Putamen (tissue), 1 donor: ENCODE measurements at places on chromosomes 16 and 17.

DNA sequence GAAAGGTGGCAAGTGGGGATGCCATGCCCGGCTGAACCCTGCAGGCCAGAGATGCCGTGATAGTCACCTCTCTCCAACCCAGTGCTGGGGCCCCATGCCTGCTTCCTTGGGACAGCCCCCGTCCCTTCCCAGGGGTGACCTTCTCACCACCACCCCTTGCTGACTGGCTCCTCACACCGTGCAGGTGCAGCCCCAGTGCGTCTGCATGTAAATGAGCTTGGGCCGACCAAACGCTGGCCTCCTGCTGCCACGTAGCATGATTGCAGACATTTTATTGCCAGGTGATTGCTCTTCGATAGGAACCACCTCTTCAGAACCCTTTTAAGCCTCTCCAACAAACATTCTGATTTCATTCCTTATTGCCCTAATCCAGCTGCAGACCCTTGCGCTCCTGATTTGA lies 32.5 kb downstream of the ASIC2 start:
- no peak for DNase-seq

- DNase-seq, result no peak
Measured at GRCh38 chr16:48430890-48431289, 45.7 kb upstream of the SIAH1 start.

DNA sequence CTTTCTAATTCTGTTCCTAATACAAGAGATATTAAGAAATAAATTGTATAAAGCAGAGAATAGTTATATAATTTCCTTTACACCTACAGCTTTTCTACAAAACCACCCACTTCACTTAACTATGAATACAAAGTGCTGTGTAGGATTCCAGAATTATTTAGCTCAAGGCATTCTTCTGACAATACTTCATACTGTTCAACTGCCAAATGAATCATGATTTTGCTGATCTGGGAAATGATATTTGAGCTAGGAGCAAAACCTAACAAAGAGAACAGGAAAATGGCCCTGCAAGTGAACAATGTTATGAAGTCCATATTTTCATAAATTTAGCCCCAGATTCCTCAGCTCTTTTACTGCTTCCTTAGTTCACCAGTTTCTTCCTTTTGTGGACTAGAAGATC lies 12.9 kb downstream of the BBS2 start:
- DNase-seq, result peak; percentile 74

DNA sequence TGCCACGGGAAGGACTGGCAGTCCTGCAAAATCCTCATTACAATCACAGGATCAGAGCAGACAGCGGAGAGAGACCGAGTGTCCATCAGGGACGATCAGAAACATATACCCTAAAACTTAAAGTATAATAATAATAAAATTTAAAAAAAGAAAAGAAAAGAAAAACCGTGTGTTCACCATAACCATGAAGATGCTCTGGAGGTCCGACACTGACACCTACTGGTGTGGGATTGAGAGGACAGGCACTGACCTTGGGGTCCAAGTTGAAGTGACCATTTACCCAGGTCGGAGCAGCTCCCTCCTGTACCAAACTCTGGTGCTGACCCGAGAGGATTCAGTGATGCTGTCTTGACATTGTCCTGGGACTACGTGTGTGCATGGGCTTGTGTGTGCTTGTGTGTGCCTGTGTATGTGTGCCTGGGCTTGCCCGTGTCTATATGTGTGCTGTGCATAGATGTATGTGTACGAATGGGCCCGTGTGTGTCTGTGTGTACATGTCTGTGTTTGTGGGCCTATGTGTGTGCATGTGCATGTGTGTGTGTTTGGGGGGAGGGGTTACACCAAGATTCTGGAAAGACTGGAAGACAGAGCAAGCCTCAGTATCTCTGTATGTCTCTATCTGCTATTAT lies 10.0 kb upstream of the CD300LD start:
- DNase-seq, result no peak

DNA sequence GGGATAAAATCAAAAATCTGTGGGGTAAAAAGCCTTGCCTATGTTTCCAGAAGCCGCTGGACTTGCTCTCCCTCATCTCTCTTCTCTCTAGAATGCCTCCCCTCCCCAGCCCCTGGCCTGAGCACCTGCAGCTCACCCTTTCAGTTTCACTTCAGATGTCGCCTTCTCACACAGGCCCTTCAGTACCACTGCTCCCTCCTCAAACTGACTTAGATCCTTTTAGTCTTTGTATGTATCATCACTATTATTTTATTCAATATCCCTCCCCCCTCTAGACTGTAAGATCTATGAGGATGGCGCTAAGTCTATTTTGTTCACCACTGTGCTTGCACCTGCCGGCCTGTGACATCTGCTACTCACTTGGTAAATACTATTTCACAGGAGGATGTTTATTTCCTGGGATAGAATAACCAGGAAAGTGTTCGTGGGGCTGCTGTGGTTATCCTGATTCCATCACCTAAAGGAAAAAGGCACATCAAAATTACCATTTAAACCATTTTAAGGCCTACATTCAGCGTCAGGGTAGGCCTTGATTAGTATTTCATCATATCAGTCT lies 122.3 kb downstream of the MRTFB start:
- no peak for DNase-seq

- no peak for DNase-seq
Measured at GRCh38 chr17:11488407-11488806, 109.9 kb upstream of the DNAH9 start.
